ENCODE measurements at places on chromosomes 5 and 9. TPM values are rescaled to one million over a fixed set of nuclear protein-coding genes. Genes with fewer than 3 reads are reported as not detected.

The PHF24 gene
- total RNA-seq = 146 TPM

The PCDHA10 gene
- total RNA-seq = 11.8 TPM

The LCN9 gene
- total RNA-seq = not detected

The LIX1 gene
- 16.3 TPM for total RNA-seq

The OR2S2 gene
- total RNA-seq = not detected

All from dorsolateral prefrontal cortex (tissue), 122 donors.